ENCODE measurements at places on chromosomes 4 and X.

GRCh38 chr4:7539659-7540058 lies 104.9 kb upstream of the PSAPL1 start:
- DNase-seq = no peak

- no peak for DNase-seq
Measured at GRCh38 chr4:140092094-140092851, 61.7 kb downstream of the MAML3 start.

GRCh38 chr4:834368-835147 lies 8.6 kb upstream of the CPLX1 start:
- DNase-seq = no peak

GRCh38 chr4:89765966-89766365 lies 71.0 kb downstream of the SNCA start:
- peak; percentile 23 for DNase-seq

DNA sequence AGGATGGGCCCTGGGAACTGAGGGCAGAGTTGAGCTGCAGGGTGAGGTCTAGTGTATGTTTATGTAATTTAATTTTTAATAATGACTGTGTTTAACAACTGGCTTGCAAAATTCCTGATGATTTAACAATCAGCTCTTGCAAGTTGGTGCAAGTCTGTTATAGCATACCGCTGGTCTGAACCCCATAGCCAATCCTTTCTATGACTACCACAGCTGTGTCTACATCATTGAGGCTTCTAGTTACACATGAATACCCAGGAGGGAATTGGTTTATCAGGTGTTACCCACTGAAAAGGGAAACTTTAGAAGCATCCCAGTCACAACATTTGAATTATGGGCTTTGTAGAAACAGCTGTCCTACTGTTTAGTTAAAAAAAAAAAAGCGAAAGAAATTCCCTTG lies 38.3 kb downstream of the SUPT20HL1 start:
- no peak for DNase-seq

- no peak for DNase-seq
Measured at GRCh38 chr4:54495091-54495490, 162.7 kb upstream of the KIT start.

GRCh38 chrX:101206471-101206870 lies 13.1 kb upstream of the DRP2 start:
- peak; percentile 10 for DNase-seq

DNA sequence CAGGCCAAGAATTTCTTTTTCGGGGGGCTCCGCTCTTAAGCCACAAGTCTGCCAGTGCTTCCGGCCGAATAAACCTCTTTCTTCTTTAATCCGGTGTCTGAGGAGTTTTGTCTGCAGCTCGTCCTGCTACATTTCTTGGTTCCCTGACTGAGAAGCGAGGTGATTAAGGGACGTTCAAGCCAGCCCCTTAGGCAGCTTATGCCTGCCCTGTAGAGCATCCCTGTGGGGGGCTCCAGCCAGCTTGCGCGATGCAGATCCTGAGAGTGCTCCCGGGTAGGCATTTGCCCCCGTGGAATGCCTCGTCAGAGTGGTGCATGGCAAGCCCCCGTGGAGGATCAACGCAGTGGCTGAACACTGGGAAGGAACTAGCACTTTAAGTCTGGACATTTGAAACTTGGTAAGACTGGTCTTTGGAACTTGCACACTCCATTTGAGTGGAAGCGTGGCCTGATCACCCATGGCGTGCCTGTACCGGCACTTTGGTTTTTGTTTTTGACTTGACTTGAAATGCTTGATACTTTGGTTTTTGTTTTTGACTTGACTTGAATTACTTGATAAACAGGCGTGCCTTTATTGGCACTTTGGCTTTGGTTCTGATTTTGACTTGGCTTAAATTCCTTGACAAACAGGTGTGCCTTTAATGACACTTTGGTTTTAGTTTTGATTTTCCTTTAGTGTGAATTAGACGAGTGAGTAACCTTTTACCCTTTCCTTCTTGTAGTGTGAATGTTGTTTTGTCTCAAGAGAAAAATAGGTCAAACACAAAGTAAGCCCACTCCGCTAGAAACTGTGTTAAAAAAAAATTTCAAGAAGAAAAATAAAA lies 6.1 kb downstream of the ACOX3 start:
- no peak for DNase-seq

DNA sequence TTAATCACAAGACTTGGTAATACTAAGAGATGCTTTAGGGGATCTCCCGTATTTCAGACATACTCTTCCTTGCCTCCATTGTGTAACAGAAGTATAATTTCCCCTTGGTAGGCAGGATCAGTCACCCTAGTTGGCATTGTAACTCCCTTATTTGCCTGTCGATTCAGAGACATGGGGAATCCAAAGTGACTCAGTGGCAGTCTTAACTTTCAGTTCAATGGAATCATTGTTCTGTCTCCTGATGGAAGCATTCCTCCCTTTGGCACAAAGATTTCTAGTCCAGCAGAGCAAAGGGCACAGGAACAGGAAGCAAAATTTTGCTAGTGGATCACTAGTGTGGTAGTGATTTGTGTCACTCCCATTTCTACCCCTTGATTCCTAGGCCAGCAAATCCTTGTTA lies 80.4 kb downstream of the DCUN1D4 start:
- no peak for DNase-seq

DNA sequence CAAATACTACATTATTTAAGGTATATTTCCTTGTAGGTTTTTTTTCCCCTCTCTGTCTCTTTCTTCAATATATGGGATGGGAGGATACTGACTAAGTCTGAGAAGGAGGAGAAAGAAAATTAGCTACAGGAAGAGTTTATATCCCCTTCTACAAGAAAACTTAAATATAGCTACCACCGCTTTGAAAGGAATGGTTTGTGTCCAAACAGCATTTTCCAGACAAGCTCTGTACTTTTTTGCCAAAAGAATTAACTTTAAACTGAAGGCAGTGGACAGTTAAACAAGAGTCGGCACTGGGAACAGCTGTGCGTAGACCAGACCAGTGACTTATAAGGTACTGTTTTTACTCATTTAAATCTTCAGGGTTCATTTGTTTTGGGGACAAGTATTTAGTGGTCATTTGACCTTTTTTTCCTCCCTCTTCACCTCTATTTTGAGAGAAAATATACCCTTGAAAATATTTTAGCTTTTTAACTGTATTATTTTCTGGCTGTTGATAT lies 303.7 kb downstream of the ARHGAP24 start:
- DNase-seq = no peak

DNA sequence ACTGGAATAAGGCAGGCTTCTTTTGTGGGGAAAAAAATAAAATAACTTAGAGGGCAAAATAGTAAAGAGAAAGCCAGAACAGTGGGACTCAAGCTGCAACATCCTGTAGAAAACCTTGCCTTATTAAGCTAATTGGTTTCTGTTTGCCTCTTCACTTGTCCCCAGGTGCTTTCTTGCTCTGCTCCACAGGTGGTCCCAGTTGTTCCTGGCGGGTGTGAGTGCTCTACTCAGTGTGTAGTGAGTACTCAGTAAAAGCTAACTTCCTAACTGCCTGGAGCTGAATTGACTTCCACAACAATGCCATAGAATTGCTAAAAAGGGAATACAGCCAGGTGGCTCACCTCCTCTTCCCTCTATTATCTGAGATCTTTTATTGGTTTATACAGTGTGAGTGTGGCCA lies 930.2 kb downstream of the C4orf33 start:
- no peak for DNase-seq

GRCh38 chrX:119646515-119646914 lies 40.3 kb upstream of the NKRF start:
- DNase-seq = no peak

GRCh38 chr4:168993714-168994510 lies 16.1 kb downstream of the CBR4 start:
- DNase-seq = no peak

- no peak for DNase-seq
Measured at GRCh38 chrX:128020701-128021100, 31.5 kb downstream of the ACTRT1 start.

GRCh38 chrX:30948626-30949025 lies 59.6 kb upstream of the TAB3 start:
- no peak for DNase-seq

DNA sequence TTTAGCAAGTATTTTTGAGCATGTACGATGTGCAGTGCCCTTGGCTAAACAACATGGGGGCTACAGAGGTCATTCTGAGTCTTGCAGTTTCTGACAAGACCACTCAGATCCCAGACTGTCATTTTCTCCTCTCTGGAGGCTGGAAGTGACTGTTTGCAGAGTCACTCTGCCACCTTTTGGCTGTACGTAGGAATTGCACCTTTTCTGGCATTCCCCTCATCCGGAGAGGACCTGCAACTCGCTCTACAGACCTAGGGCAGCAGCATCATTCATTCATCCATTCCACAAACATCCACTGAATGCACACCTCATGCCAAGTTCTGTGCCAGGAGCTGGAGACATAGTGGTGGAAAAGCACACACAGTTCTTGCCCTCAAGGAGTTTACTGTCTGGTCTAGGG lies 160.4 kb upstream of the GPR101 start:
- DNase-seq = peak; percentile 19

DNA sequence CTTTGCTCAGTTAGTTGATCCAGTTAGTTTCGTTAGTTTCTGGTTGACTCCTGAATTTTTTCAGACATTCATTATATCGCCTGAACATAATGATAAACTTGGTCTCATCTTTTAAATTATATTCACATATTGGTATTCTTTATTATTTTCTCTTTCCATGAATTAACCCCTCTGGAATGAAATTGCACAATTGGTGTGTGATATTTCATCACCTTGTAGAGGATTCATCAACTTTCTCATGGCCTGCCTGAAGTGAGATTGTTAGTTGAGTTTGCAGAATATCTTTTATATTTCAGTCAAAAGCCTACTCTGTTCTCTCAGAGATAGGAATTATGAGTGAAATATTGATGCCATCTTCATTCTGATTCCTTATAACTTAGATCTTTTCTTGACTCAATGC lies 1160.6 kb upstream of the AGA start:
- no peak for DNase-seq

GRCh38 chr4:79574741-79575451 lies 166.9 kb upstream of the GK2 start:
- no peak for DNase-seq

GRCh38 chrX:108399418-108400165 lies 38.6 kb downstream of the COL4A6 start:
- no peak for DNase-seq

GRCh38 chr4:52606726-52607125 lies 52.4 kb downstream of the USP46 start:
- no peak for DNase-seq

GRCh38 chrX:125378205-125378604 lies 58.5 kb downstream of the TEX13C start:
- no peak for DNase-seq

GRCh38 chr4:11650801-11651596 lies 222.3 kb upstream of the HS3ST1 start:
- DNase-seq = no peak

- no peak for DNase-seq
Measured at GRCh38 chr4:29304595-29304994, 1415.6 kb upstream of the PCDH7 start.

- no peak for DNase-seq
Measured at GRCh38 chr4:184437565-184438265, 36.6 kb downstream of the IRF2 start.

DNA sequence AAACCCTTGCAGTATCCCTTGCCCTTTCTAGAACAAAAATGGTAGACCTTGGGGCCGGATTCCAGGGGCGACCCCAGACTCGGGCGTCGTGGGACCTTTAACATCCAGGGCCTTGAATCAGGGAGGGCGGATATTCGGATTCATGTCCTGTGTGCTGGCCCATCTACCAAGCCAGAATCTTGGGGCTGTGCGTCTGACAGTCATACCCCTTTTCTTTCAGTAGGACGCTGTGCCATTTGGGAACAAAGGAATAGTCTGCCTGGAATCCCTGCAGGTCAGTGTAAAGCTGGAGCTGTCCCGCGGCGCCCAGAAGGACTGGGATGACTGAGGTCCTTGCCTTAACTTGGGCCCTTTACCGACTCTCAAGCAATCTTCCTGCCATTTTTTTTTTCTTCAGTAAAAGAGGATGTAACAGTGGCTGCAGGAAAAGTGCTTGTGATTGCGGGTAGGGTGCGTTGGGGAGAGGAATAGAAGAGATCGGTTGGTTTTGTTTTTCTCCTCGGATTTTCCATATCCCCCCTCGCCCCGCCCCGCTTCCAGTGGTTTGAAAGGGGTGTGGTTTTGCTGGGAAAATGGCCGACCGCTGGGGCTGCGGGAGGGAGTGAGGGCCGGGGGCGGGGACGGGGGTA lies 518 bp downstream of the ARMCX1 start:
- no peak for DNase-seq

DNA sequence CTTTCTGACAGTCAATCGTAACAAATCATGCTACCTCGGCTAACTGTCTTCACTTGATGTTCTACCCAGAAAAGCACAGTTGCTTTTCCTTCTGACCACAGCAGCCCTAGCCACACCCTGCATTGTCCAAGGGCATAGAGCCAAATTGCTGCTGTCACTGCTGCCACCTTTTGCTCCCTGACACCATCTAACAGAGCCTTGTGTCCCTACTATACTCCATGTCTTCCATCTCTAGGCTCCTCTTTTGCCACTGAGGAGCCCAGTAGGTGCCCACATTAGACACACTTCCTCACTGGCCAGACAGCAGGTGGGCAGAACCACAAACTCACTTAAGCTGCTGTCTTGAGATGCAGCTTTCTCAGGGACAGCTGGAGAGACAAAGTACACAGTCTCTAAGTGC lies 91.4 kb downstream of the ANXA3 start:
- DNase-seq = no peak

- no peak for DNase-seq
Measured at GRCh38 chr4:159451006-159451405, 348.1 kb downstream of the RAPGEF2 start.

DNA sequence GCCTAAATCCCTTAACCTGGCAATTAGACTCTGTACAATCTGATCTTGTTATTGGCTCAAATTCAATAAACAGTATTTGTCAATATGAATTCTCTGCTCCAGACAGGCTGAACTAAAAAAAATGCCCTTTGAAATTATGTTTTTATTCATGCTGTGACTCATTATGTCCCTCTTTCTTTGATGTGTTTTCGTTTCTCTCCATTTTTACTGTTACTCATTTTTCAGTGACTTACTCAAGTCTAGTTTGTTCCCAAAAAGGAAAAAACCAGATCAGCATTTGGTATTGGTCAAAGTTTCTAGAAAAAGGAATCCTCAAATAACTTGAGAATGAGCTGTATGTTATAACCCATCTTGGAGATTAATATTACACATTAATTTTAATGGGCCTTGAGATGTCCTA lies 40.4 kb downstream of the UNC5C start:
- DNase-seq = no peak

GRCh38 chr4:1240721-1241465 lies 8.0 kb downstream of the CTBP1 start:
- DNase-seq = no peak

All from DMS 273 treated with DMSO at 0.1 percent for 48 hours (cell line).